Omental fat pad (tissue), 4 donors: ENCODE measurements at places on chromosomes 3 and 15.

- no peak for DNase-seq
Measured at GRCh38 chr15:90376789-90377188, 11.3 kb upstream of the IQGAP1 start.

DNA sequence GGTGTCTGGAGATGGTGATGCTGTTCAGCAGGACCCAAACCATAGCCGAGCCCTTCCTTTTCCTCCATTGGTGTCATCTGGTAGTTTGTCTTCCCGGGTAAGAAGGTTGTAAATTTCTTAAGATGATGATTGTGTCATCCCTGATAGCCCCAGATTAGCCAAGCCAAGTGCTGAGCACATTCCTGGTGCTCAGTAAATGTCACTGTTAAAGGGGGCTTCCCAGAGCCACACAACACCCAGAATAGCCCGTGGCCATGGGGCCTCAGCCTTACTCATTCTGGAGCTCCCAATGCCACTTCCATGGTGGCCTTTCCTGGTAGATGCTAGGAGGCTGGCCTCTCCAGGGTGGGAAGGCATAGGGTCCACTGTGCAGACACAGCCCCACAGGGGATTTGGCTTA, 4.6 kb upstream of the PLA2G4B start:
- no peak for DNase-seq

GRCh38 chr3:17006132-17006852, 121.5 kb downstream of the PLCL2 start:
- no peak for DNase-seq

DNA sequence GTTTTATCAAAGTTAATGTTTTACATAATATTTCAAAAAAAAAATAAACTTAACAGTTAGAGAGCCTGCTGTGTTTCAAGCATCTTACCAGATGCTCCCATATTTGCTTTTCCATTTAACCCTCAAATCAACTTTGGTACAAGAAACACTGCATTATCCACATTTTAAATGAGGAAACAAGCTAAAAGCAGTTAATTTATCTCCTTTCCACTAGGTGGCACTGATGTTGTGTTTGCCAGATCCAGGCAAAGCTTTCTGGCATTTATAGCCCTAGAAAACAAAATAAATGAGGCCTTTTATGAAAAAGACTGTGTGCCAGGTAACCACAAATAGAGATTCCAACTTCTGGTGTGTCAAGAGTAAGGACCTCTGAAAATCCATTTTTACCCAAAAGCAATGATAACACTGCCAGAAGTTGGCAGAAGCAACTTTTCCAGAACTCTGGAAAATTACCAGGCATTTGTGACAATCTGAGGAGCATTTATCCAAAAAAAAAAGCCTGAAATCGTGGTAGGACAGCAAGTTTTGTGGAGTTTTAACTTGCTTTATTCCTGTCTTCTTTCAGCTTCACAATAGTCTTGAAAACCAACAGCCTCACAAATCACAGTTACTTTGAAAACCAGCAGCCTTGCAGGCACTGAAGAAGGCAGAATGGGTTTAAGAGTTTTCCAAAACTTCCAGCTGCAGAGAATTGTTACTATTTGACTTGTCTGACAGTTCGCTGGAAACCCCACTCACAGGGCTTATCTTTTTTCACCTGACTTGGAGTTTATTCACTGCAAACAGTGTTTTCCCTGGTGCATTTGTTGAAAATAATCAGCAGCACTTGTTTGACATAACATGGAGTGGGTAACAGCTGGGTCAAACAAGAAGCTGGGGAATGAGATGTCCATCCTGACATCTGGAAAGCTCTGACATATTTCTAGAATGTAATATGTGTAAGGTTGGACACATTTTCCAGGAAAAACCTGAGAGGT, 9.2 kb downstream of the FAM162A start:
- no peak for DNase-seq

DNA sequence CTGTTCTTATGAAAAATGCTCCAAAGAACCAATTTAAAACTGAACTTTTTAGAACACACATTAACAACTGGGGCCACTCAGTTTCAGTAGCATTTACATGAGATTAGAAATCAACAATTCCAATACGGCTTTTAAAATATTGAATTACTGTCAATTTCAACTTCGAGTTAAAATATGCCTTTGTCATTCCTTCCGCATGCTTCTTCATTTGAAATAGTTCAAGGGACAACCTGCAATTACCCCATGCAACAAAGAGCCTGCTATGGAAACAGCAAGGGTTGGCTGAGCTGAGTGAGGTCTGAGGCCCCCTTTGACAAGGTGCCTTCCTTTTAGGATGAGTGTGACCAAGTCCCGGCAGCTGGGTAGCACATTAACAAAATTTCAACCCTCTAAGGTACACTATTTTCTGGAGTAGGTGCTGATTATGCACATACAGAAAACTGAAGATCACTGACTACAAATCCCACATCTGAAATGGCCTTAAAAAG, 11.6 kb downstream of the PDCD10 start:
- DNase-seq = no peak
